Epithelial cell of proximal tubule (primary cell): ENCODE measurements at places on chromosomes 7 and 10.

DNA sequence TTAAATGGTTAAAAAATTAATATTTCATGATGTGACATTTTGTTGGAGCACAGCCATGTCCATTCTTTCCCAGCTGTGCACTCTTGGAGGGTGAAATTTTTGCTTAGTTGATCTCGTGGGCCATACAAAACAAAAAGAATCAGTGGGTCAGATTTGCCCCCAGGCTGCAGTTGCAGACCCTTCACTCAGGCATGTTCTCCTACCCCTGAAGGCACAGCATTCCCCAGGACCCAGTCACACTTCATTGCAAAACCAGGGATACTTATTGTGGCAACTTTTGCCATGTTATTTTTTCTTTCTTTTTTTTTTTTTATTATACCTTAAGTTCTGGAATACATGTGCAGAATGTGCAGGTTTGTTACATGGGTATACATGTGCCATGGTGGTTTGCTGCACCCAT is 6.0 kb downstream of the TAS2R40 start:
- DNase-seq, result no peak

- no peak for DNase-seq
Measured at GRCh38 chr10:30992681-30993080, 39.0 kb downstream of the ZNF438 start.

DNA sequence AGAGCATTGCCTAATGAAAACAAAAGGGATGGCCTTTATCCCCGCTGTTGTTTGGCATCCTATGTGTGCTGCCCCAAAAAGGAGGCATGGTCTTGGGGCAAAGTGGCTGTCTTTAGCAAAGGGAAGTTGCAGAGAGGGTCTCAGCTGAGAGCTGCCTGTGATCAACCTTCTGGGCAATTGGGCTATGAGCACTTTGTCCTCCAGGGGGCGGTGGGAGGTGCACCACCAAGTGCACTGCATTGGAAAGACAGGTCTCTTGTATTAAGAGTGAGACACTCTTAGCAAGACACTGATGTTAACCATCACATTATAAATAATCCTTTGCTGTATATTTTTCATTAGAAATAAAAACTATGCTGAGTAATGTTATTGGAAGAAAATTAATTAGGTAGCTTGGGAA is 314.8 kb downstream of the POM121L12 start:
- DNase-seq, result no peak

GRCh38 chr7:47354071-47354470 is 227.8 kb downstream of the TNS3 start:
- DNase-seq, result no peak
